ENCODE measurements at places on chromosomes 11 and 22. TPM values are rescaled to one million over a fixed set of nuclear protein-coding genes. Genes with fewer than 3 reads are reported as not detected.

Gene KCNQ1
- total RNA-seq = 3.6 TPM

Gene FAM111A
- 48.0 TPM for total RNA-seq

Gene UPK3A
- not detected for total RNA-seq

Gene SLC36A4
- 19.8 TPM for total RNA-seq

Gene IGLL1
- total RNA-seq = not detected

Gene OR8A1
- total RNA-seq = not detected

Gene NCR3LG1
- total RNA-seq = 5.0 TPM

Gene CYP2R1
- total RNA-seq = 25.6 TPM

Gene EXPH5
- 16.8 TPM for total RNA-seq

Gene RFPL3
- not detected for total RNA-seq

Gene ASRGL1
- 22.0 TPM for total RNA-seq

Gene OR5B21
- total RNA-seq = not detected

Gene RFPL1
- total RNA-seq = not detected

Gene DERL3
- 2.8 TPM for total RNA-seq

Measured in breast epithelium (tissue), 4 donors.